Nucleus accumbens (tissue), 56 donors: ENCODE measurements at places on chromosomes 7 and 10.

- DNase-seq, result no peak
Observed at GRCh38 chr7:30322271-30323005, 38.0 kb downstream of the ZNRF2 start.

- DNase-seq, result no peak
Observed at GRCh38 chr7:101555921-101556275, 73.2 kb downstream of the MYL10 start.

DNA sequence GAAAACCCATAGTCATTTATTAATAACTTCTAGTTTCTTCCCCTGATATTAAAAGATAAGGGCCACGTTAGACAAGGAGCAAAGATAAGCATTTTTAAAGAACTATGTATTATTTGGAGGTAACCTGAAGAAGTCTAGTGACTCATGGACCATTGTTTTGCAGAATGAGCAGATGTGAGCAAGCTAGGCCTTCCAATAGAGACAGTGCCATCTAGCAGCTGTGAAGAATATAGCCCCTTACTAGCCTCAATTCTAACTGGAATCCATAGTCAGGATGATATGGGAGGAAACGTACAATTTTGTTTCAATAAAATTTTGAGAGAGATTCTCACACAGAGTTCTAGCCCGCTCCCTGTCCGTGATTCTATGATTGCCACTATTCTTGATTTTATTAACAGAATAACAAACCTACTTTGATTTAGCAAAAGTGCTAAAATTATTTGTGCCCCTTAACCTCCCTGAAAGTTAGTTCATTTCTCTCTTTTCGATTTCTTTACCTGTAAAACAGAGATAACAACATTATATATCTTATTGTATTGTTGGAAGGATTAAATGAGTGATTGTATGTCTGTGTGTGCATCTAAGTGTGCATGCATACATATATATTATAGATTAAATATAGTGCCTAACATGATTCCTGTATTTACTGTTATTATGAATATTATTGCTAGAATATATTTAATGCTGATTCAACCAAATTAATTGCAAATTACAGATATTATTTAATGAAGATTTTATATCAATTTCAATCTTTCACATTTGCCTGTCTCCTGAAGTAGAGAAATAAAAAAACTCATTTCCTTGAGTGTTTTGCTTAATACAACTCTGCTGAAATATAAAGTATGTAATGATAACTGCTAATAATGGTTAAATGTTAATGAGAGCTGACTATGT is 22.7 kb downstream of the FAM237B start:
- DNase-seq, result no peak

DNA sequence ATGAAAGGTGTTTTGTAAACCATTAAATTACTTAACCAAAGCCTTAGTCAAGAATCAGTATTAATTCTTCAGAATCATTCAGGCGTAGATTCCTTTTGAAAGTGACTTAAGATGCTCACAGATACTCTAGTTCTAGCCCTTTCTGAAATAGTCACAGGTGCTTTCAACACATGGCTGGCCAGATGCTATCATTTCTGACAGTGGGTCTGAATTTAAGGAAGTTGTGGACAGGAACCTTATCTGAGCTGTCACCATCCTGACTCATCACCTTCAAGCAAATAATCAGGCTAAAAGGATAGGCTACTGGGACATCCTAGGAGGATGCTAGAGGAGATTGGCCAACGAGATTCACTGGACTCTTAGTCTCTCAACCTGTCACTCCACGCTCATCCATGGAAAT is 501.5 kb downstream of the LRMDA start:
- DNase-seq, result no peak

GRCh38 chr10:25842146-25842545 is 91.9 kb upstream of the MYO3A start:
- DNase-seq, result no peak

GRCh38 chr7:19442016-19442785 is 266.6 kb downstream of the POLR1F start:
- no peak for DNase-seq

DNA sequence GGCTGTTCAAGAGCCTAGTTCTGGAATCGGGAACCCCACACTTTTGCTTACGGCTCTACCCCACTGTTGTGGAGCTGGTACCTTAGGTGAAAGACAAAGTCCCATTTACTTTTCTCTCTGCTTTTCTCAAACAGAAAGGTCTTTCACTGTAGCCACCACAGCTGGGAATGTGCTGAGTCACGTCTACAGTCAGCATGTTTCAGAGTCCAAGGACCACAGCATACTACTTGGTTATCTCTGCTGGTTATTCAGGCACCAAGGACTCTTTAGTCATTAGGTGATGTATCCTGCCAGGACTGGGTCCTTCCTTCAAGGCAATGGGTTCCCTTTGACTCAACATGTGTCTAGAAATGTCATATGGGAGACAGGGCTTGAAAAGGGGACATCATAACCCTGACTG is 266.8 kb upstream of the STEAP1 start:
- DNase-seq, result no peak

DNA sequence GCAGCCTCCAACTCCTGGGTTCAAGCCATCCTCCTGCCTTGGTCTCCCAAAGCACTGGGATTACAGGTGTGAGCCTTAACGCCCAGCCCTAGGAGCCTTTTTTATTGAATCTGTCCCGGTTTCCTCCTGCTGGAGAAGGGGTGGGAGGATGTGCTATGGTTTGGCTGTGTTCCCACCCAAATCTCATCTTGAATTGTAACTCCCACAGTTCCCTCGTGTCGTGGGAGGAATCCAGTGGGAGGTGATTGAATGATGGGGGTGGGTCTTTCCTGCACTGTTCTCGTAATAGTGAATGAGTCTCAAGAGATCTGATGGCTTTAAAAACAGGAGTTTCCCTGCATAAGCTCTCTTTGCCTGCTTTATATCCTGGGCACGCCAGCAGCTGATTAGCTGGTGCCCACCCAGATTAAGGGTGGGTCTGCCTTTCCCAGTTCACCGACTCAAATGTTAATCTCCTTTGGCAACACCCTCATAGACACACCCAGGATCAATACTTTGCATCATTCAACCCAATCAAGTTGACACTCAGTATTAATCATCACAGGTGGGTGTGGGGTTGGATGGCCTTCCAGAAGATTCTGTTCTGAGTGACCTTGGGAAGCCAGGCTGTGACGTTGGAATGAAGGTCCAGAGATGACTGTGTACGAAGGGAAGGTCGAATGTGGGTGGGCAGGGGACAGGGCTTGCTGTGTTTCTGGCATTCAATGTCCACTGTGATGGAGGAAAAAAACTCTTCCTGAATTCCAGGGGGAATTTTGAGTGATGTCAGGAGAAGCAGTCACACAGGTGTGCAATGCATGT is 33.8 kb upstream of the CUX1 start:
- no peak for DNase-seq

- DNase-seq, result no peak
Observed at GRCh38 chr7:473211-473734, 46.4 kb downstream of the PDGFA start.

DNA sequence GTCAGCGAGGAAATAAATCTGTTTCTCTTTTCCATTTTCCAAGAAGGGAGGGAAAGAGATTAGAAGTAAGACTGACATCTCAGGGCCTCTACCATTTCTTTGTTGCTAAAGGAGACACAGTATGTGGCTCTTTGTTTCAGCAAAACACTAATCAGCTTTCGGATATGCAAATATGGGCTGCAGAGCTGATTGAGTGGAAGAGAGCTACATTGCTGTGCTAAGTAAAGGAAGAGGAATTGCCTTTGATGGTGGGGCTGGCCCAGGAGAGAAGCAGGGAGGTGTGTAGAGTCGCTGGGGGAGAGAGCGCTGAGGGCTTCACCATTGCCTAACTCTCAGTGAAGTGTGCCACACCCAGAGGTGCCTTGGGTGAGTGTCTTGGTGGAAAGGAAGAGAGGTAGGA is 284.8 kb downstream of the SDK1 start:
- DNase-seq, result no peak

GRCh38 chr10:43671659-43672531 is 23.2 kb upstream of the ZNF32 start:
- no peak for DNase-seq

GRCh38 chr10:100528123-100528886 is 1.4 kb downstream of the NDUFB8 start:
- DNase-seq, result no peak

- no peak for DNase-seq
Observed at GRCh38 chr7:150520145-150520544, 5.5 kb downstream of the GIMAP7 start.

- DNase-seq, result no peak
Observed at GRCh38 chr7:102285540-102286236, 980 bp upstream of the SH2B2 start.
